GM10248 (cell line): ENCODE measurements at places on chromosomes 11 and 22.

GRCh38 chr11:77596626-77597025, 6.9 kb downstream of the AQP11 start:
- no peak for DNase-seq

DNA sequence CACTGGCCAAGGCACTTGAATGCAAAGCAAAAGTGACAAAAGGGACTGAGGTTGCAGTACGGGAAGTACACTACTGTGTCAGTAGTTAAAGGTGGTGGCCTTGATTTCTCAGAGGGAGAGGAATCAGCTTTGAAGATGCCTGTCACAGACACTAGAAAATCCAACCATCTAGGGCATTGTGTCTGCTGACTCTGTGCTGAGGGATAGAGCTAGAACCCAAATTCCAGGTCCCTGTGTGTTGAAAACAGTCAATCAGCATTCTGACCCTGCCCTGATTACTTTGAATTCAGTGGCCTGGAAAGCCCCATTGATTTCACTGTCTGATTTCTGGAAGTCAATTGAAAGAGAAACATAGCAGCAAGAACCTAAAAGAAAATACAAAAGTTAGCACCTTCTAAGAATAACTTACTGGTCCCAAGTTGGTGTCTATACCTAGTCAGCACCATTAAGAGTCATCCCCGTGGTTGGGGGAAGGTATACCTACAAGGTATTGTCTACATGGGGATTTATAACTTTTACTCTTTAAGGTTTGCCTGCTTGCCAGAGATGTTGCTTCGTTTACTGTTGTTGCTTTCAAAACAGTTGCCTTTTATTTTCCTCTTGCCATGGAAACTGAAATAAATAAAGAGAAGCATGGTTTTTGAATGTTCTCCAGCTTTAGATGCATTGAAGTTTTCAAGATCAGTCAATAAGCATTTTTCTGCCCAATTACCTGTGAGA, 97.3 kb downstream of the PDHX start:
- DNase-seq = peak; percentile 15

GRCh38 chr11:3134651-3135480, 30.2 kb downstream of the OSBPL5 start:
- no peak for DNase-seq

DNA sequence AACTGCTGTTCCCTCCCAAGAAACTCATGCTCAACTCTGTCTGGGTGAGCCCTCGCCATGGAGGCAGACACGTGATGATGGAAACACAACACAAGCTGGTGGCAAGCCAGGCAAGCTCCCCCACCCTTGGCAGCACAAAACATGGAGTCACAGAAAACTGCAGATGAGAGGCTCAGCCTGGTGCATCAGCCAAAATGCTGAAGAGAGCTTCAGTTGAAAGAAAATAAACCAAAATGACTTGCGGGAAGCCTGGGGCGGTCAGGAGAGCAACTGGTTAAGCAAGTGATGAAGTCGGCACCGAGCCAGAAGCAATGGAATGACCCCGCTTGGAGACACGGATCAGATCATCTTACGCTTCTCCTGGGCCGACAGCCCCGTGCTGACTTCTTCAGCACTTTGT, 68.3 kb downstream of the C11orf58 start:
- no peak for DNase-seq

DNA sequence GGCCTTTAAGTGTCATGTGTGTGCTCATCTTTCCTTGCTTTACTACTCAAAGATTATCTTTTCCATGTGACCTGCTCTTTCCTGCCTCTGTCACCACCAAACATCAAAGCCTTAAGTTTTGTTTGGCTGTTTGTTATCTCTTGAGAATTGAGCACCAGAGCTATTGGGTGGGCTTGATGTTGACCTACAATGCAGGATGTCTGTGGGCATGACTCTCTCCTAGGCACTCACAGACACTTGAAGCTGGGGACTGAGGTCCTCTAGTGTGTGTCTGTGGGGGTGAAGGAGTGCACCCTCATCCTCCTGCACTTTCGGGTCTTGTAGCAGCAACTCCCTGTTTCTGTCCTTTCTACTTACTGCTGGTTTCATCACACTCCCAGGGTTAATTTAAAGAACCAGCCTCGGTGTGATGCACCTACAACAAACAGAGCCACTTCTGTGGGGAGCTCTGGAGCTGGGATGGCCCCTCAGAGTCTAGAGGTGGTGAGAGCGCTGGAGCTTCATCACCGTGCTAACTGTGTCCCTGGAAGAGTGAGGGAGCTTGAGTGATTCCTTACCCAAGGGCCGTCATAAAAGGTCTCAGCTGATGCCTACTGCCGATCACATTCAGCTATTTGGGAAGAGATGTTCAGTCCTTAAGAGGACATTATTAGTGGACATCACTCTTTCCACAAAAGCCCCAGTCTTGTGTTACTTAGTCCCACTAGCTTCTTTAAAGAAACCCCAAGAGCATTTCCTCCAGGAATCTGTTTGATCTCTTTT, 56.3 kb downstream of the LRRC74B start:
- no peak for DNase-seq

DNA sequence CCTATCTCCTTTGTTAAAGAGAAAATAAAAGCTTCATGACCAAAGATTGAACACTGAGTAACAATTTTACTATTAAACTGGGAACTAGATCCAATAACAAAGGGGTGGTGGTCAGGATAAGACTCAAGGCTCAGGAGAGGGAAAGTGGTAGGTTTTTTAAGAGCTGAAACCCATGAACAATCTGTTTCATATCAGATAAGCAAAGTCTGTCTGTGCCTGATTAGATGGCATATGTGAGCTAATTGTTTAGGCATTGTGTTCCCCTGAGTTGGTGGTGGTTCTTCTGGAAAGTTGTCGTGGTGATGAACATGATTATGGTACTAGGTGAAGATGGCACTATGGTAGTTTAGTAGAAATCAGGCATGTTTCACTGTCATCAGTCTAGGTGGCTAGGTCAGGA, 24.4 kb downstream of the USP47 start:
- no peak for DNase-seq

DNA sequence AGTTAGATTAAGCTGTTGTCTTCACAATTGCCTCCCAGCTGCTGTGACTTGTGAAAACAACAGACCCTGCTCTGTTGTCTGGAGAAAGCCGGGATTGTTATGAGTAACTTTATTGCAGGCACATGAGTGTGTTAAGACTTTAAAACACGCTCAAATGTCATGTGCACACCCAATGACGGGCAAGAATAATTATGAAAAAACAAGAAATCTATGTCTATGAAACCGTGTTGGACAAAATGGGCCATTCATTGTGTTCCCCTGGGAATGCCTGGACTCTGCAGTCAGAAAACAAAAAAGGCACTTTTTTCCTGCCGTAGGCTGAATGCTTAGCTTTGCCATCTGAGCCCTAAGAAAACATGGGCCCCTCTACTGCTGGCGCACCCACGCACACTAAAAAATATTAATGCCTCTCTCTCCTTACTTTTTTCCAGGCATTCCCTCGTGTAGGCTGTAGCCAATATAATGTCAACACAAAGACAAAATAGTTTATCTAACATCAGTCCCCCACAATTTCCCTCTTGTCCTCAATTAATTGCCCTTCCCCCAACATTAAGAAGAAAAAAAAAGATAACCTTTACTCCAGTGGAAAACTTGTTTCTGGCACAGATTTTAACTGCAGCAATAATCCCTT, 207.9 kb downstream of the SOX6 start:
- no peak for DNase-seq

GRCh38 chr11:65572356-65573051, at the start of gene FAM89B:
Gene FAM89B (plus strand): TSS chr11:65572538. CDS start chr11:65572670, 132 bp downstream.
- peak; percentile 81 for DNase-seq

DNA sequence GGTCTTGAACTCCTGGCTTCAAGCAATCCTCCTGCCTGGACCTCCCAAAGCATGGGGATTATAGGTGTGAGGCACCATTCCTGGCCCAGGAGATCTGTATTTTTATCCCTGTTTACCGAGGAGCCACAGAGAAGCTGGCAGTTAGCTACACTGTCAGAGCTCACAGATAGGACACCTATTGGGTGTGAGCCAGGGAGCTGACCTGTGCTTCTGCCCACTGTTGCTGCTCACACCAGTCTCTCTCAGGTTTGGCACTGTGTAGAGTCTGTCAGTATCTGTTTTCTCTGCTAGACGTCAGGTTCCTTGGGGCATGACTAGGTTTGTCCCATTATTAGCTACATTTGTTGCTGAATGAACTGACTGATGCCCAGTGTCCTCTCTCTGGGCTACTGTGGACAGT, 17.5 kb downstream of the PPP6R2 start:
- DNase-seq = no peak

DNA sequence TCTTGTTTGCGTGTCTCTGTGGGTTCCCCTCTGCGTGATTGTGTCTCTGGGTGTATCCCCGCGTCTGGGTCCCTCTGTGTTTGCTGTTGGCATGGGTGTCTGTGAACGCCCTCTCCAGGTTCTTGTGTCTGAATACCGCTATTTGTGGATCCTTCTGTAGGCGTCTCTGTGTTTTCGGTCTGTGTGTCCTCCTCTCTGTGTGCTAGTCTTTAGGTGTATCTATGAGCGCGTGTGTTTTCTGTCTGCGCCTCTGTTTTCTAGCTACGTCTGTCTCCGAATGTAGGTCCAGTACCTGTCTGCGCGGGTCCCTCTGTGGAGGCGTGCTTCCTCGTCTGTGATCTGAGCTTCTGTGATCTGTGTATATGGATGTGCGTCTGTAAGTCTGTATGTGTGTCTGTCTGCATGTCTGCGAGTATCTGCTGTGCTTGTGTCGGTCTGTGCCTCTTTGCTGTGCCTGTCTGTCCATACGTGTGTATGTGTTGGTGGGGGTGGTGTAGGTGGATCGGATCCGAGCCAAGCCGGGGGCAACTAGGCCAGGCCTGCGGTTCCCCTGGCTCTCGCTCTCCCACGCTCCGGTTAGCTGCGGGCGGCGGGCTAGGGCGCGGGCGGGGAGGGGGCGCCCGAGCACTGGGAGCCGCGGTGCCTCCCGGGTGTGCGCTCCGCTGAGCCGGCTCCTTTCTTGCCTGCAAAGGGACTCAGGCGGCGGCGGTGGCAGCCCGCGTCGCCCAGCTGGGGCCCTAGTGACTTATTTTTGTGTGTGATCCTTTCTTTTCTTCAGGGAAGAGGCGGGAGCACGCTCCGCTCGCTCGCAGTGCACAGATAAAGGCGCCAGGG, 105.3 kb upstream of the E2F8 start:
- DNase-seq = peak; percentile 61

DNA sequence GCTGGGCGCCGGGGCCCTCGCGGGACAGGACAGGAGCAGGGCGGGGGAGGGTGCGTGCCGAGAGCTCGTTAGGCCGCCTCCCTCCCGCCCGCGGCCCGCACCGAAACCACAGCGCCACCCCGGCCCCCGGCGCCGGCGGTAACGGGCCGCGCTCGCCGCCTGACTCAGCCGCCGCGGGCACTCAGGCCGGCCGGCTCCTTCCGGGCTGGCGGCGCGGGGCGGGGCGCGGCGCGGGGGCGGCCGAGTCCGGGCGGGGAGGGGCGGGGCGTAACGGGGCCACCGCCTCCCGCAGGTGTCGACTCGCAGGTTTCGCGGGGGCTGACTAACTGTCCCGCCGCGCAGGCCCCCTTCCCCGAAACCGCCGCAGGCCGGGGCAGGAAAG, at the start of gene AP5B1:
Gene AP5B1, minus strand, starts transcription at position 207 of the 382 bp plus-strand sequence. CDS start 385 bp downstream, outside the sequence.
- peak; percentile 90 for DNase-seq

- no peak for DNase-seq
Observed at GRCh38 chr11:2298795-2299761, 2.6 kb downstream of the C11orf21 start.

GRCh38 chr22:48703265-48703941, 1124.3 kb downstream of the BRD1 start:
- no peak for DNase-seq

DNA sequence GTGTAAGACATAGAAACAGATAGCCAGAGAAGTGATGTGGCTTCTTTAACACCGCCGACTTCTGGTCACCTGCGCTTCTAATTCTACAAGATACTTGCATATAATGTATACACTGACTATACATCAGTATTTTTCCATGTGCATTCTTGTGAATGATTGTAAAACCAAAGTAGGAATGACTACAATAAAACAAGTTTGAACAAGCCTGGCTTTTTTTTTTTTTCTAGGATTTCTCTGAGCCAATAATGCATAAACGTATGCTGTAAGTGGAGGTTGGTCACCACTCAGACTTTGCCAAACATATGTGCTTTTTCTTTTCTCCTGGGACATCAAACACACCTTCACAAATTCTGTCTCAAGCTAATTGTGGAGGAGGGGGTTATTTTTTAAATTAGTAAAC, 237.8 kb upstream of the KIRREL3 start:
- no peak for DNase-seq

GRCh38 chr22:37043209-37043827, 8.2 kb upstream of the KCTD17 start:
- no peak for DNase-seq

DNA sequence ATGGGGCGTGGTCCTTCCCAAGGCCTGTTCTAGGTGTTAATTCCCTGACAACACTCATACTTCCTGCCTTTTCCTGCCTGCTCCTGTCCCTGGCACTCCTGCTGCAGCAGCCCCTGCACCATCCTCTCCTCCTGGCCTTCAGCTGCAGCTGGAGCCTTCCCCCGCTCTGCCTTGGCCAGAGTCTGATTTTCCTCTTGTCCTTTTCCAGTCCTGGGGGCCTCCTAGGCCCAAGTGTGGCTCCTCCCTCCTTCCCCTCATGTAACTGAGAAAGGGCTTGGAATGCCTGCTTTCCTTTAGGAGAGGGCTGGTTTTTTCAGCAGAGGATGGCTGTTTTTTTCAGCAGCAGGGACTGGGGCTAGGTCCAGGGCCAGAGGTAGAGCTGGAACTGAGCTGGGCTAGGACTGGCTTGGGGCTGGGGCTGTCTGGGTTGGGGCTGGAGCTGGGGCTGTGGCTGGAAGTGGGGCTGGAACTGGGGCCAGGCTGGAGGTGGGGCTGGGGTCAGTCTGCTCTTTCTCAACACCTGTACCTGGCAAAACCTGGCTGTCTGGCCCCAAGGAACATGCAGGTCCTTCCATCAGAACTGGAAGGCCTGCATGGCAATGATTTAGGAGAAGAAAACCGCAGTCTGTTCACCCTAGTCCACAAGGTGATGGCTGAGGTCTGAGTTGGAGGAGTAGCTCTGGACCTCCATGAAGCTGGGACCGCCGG, 23.6 kb downstream of the ZC3H7B start:
- DNase-seq = no peak

GRCh38 chr22:45996241-45997076, 19.5 kb upstream of the WNT7B start:
- DNase-seq = peak; percentile 65

DNA sequence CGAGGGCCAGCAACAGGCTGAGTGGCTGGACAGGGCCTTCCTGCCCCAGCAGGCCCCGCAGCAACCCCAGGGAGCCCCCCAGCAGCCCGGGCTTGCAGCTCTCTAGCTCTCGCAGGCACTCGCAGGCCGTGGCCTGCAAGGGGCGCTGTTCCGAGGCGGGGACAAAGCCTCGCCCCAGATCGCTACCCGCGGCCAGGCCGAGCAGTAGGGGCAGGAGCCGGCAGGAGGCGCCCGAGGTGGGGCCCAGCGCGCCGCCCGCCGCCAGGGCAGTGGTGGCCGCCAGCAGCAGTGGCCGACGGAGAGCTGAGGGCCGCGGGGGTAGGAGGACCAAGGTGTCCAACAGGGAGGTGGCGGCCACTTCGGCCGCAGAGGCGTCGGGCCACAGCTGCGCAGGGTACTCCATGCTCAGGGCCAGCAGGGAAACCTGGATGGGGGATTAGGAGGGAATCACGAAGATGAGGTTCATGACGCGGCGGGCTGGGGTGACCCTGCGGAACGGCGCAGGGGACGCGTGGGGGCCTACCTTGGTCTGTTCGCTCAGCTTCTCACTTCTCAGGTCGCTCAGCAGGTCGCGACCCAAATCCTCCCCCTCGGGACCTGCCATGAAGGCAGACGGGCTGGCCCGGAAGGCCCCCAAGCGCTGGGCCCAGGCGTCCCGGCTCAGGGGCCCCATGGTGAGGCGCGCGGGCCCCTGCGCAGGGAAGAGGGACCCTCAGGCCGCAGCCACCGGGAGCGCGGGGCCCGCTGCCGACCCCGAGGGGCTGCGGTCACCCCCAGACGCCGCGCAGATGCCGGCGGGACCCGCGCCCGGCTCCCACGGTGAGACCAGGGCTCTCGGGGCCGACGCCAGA, 632 bp downstream of the AP5B1 start:
- peak; percentile 92 for DNase-seq
